CD4-positive, alpha-beta T cell treated with Interferon alpha-2 for 1 hour (primary cell): ENCODE measurements at places on chromosomes 13 and 19.

- no peak for DNase-seq
These were observed 1.7 kb downstream of the PLEKHA4 start for GRCh38 chr19:48866692-48867091.

DNA sequence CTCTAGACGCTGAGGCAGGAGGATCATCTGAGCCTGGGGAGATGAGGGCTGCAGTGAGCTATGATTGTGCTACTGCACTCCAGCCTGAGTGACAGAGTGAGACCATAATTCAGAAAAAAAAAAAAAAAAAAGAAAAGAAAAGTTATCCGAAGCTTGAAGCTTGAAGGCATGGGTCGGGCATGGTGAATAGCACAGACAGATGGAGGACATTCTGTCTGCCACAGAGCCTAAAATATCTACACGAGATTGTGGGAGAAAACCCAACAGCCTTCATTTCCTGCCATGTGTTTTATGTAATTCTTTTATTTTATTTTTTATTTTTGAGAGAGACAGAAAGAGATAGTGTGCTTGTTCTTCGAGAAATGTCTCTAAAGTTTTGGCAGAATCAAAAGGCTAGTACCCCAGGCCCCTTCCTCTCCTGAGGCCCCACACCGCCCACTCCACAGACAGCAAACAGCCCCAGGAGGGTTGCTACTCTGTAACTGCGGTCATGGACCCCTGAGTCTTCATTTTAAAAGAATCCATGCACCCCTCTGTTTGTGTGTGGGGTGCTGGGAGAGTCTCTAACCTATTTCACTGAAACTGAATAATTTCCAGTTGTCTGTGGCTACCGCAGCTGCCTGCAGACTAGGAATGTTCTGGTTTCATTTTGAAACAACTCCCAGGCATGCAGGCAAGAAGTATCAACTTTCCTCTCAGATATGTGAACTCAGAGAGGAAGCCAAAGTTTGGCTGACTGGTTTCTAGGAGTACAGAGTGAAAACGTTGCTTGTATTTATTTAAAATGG is 38.4 kb upstream of the RCBTB2 start:
- DNase-seq: no peak

- no peak for DNase-seq
These were observed 6.2 kb downstream of the PEAK3 start for GRCh38 chr19:2275588-2276428.

- no peak for DNase-seq
These were observed 6.8 kb downstream of the PCDH17 start for GRCh38 chr13:57638186-57638890.

DNA sequence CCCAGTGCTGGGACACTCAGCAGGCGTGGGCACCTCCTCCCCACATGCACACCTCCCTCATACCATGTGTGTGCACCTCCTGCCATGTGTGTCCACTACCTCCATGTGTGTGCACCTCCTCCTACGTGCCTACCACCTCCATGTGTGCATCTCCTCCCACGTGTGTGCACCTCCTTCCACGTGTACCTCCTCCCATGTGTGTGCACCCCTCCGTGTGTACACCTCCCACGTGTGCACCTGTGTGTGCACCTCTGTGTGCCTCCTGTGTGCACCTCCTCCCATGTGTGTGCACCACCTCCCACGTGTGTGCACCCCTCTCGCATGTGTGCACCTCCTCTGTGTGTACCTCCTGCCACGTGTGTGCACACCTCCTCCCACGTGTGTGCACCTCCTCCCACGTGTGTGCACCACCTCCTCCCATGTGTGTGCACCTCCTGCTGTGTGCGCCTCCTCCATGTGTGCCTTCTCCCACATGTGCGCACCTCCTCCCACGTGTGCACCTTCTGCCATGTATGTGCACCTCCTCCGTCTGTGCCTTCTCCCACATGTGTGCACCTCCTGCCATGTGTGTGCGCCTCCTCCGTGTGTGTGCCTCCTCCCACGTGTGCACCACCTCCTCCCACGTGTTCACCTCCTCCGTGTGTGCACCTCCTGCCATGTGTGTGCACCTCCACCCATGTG is 6.1 kb upstream of the C13orf46 start:
- no peak for DNase-seq

- DNase-seq: no peak
These were observed 6.9 kb downstream of the MBNL2 start for GRCh38 chr13:97228850-97229521.

DNA sequence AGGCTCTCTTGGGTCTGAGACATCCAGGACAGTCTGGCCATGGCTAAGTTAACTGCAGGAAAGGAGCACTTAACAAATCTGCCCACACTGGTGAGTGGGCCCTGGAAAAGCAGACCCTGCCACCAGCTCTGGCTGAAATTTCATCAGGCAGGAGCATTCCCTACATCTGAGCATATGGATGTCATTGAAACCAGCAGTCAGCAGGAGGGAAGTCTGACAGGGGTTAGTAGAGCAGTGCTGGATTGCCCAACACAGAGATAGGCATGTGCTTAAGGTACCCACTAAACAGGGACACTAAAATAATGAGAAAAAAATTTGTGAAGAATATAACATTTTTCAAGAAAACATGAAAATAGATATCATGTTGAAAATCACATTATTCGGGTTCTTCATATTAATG is 13.6 kb upstream of the ACOD1 start:
- no peak for DNase-seq

DNA sequence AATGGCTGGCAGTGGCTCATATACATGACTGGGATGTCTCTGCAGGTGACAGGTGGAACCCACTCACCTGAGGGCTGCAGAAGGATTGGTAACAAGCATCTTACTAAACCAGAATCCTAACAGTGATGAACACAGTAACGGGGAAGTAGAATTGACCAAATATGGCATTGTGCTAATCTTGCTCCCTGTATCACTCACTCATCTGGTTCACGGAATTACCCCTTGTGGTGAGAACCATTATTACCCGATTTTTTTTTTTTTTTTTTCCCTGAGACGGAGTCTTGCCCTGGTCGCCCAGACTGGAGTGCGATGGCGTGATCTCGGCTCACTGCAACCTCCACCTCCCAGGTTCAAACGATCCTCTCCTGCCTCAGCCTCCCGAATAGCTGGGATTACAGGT is 69.5 kb downstream of the PTPRS start:
- DNase-seq: no peak

DNA sequence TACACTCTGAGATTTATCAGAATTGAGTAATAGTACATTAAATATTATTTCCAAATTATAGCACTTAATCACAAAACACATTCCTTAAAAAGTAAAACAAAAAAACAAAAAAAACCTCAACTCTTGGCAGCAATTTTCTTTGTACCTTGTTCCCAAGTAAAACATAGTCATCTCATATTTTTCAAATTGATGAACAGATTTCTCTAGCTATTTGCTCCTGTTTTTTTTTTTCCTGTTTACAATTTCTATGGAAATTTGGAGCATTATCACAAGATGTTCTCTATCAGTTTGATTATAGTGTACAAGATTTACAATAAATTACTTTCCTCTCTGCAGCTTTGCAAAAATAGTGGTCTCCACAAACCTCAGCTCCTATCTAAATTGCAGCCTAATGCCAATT is 25.0 kb downstream of the RFC3 start:
- no peak for DNase-seq

GRCh38 chr13:91572944-91573598 is 174.7 kb downstream of the GPC5 start:
- DNase-seq: no peak

DNA sequence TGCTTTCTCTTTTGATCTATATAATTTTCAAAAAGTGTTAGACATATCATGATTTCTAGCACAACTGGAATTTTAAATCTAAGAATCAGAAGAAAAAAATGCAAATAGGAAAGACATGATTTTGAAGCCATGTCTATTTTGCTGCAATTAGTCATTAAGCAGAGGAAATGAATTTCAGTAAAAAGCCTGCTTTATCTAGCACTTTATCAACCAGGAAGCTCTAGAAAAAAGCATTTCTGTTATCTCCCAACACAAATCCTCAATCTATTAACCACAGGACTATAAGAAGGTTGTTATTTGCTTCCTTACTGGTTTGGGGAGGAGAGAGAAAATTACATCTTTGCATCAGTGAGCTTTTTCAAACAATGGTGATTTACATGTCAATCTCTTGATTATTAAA is 716.7 kb downstream of the DIAPH3 start:
- DNase-seq: no peak

DNA sequence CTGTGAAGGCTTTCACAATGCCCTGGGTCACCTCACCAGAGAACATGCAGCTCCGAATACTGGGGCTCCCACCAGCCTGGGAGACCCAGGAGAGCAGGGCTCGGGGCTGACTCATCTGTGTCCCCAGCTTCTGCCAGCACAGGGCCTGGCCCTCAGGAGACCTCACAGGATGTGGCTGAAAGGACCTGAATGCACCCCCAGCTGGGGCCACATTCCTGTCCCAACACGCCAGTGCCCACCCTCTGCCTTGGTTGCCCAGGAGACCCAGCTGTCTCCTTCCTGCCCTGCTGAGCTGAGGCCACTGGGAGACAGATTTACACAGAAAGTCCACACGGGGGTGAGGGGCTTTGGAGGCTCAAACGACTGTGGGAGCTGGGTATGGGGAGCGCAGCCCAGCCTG is 11.9 kb downstream of the BCAT2 start:
- DNase-seq: no peak

GRCh38 chr13:34214686-34215085 is 396.7 kb downstream of the RFC3 start:
- no peak for DNase-seq

- DNase-seq: no peak
These were observed 62.9 kb upstream of the KLHL1 start for GRCh38 chr13:70171151-70171550.

DNA sequence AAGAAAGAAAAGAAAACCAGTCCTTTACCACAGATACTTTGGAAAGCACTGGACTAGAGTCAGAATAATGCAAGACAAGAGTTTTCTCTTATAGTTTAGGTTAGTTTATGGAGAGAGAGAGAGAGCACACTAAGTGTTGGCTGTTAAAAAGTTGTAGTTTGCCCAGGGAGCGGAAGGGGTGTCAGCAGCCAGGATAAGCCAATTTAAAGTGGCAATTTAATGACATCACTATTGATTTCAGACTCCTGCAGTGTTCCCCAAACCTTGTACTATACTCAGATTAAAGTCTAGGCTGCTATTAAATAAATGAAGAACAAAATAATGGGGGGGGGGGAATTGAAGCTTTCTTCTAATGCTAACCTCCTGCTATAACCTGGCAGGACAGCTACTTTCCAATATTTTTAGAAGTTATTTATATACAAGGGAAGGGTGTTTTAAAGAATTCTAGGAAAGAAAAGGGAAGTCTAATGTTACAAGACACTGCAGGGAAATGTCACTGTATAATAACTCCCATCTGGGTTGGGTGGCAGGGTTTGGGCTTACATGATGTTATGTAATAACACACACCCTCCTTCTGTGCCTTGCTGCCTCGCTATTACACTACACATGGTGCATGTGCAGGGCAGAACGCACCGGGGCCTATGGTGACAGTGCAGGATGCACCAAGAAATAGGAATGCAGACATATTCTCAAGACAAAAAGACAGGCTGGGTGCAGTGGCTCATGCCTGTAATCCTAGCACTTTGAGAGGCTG is 19.9 kb downstream of the TPT1 start:
- no peak for DNase-seq

GRCh38 chr13:51581148-51581820 is 3.0 kb upstream of the WDFY2 start:
- DNase-seq: no peak

- no peak for DNase-seq
These were observed 2672.8 kb upstream of the PCDH20 start for GRCh38 chr13:64088491-64088890.

- no peak for DNase-seq
These were observed 155.9 kb upstream of the SPRY2 start for GRCh38 chr13:80496721-80497397.

DNA sequence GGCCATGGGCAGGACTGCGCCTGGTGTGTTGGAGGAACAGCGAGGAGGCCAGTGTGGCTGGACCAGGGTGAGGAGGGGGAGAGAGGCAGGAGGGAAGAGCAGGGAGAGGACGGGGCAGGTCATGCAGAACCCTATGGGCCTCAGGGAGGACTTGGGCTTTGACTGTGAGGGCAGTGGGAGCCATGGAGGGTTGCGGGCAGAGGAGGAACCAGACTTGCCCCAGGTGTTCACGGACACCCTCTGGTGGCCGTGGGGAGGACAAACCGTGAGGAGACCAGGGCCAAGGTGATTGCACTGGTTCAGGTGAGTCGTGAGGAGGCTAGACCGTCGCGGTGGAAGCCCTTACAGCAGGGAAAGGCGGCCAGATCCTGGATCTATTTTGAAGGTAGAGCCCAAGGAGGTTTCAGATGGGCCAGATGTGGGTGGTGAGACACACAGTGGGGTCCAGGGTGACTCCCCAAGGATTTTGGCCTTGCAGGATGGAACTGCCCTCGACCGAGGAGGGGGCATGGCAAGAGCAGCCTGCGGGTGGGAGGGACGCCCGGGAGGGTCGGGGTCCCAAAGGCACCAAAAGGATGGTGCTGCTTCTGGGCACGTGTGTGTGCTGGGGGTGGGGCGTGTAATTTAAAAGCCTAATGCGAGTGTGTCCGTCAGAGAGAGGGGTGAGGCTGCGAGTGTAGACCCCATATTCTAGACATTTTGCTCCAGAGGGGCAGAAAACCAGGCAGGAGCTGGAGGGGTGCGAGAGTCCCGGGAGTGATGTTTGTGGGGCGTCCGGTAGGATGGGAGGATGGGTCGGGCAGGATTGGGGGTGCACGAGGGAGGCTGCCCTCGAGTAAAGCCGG is 2.7 kb upstream of the REXO1 start:
- no peak for DNase-seq

- no peak for DNase-seq
These were observed 523.1 kb downstream of the DCT start for GRCh38 chr13:93956426-93956825.

GRCh38 chr13:100827489-100828176 is 153.0 kb upstream of the TMTC4 start:
- no peak for DNase-seq

DNA sequence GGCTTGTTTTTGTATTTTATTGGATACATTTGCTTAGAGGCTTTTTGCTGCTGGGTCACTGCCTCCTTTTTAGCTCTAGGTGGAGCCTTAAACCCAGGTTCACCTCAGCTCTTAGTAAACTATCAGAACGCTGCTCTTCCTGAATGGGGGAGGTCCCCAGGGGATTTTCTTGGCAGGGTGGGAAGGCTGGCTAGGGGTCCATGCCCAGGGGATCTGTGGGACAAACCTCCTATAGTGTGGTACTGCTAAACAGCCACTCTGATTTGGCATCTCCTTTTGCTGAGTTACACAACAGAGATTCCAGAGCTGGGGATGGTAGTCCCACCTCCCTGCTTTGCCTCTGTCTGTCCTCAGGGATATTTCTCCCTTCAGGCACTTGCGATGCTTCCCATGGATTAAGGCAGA is 204.9 kb downstream of the ZIC5 start:
- no peak for DNase-seq

GRCh38 chr19:641702-642101 is 2.0 kb downstream of the FGF22 start:
- no peak for DNase-seq

- no peak for DNase-seq
These were observed 629.1 kb downstream of the LIG4 start for GRCh38 chr13:107586216-107586615.

- no peak for DNase-seq
These were observed 4.8 kb downstream of the TJP3 start for GRCh38 chr19:3712663-3713611.
